ENCODE measurements at places on chromosomes 4 and X.

- no peak for DNase-seq
Observed at GRCh38 chr4:7819446-7819845, 120.2 kb downstream of the AFAP1 start.

DNA sequence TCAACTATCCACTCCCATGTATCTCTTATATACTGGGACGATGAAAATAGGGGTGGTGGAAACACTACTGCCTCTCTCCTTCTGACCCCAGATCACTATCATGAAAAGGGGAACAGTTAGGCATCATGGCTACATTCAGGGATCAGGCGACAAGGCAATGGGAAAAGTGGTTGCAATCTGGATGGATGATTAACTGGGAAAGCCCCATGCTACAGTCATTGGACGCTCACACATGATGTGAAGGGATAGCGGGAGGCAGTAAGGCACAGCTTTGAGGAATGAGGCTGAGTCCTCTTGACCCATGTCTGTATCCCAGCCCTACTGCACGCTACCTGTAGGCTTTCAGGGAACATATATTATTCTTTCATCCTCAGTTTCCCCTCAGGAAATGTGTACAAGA is 10.2 kb downstream of the GASK1B start:
- DNase-seq: no peak

GRCh38 chr4:78059524-78059889 is 2.4 kb downstream of the FRAS1 start:
- DNase-seq: no peak

DNA sequence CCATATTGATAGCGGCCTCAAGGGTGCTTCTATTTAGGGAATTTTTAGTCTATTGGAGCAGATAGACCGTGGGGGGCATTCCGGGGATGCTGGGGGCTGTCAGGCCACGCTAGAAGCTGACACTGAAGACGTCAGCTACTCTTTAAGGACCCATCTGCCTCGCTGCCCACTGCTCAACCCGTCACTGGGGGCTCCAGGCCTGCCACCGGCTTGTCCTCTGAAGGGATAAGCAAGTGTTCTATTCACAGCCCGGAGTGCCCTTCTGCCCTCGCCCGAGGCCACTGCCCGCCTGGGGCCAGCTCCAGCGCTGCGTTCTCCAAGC is 679 bp upstream of the MSL3 start:
- no peak for DNase-seq

DNA sequence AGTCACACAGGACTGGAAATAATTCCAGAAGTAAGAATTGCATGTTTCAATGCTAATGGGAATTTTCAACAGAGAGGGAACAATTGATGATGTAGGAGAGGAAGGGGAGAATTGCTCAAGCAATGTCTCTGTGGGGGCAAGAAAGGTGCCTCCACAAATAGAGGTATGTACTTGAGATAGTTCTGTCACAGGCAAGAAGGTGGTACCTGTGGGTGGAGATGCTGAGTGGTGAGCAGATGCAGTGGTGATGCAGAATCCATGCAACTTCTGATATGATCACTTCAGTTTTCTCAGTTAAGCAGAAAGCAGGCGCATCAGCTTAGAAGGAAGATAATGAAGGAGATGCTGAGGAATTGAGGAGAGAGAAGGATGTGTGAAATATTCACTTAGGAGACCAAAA is 55.1 kb upstream of the SEC24B start:
- DNase-seq: no peak

DNA sequence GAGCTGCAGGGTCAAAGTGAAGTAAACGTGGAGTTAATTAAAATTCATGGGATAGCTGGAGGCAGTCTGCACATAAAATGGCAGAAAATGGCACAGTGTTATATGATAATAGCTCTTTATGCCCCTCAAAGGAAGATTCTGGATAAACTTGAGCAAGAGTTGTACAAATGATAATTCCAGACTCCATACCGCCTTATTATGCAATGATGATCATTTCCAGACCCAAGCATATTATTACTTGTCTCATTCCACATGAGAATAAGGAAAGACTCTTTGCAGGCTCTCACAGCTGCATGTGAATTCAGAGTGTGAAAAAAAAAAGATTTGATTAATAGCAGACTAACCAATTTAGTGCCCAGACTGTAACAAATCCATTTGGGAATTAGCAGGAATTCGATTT is 105.4 kb downstream of the STK32B start:
- DNase-seq: no peak

DNA sequence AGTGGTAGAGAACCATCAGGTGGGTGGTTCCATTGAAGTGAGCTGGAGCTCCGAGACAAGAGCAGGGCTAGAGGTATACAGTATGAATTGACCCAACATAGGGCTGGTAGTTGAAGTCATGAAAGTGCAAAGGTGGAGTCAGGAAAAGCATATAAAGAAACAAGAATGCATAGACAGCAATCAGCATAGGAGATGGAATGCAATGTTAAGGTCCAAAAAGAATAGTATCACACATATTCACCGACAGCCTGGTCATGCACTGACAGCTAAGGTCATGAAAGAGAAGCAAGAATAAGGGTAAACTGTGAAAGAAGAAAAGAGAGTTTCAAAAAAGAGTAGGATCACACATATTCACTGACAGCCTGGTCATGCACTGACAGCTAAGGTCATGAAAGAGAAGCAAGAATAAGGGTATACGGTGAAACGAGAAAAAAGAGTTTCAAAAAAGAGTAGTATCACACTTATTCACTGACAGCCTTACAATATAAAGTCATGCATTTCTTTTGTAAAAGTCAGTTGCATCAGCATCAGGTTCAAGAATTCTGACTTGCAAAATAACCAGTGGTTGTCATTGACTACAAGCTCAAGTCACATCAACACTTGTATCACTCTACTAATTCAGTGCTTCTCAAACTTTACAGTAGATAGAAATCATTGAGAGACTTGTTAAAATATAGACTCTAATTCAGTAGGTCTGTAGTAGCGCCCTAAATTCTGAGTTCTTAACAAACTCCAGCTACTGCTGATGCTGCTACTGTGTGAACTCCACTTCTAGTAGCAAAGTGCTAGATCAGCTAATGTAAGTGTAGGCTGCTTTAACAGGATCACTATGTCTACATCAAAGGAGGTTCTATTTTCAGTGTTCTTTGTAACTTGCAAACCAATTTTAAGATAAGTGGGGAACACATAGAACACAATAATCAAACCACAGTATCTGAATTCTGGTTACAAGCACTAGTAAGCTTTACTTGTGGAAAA is 221.9 kb downstream of the PDGFC start:
- DNase-seq: no peak

- no peak for DNase-seq
Observed at GRCh38 chr4:64158648-64159326, 250.5 kb downstream of the TECRL start.

DNA sequence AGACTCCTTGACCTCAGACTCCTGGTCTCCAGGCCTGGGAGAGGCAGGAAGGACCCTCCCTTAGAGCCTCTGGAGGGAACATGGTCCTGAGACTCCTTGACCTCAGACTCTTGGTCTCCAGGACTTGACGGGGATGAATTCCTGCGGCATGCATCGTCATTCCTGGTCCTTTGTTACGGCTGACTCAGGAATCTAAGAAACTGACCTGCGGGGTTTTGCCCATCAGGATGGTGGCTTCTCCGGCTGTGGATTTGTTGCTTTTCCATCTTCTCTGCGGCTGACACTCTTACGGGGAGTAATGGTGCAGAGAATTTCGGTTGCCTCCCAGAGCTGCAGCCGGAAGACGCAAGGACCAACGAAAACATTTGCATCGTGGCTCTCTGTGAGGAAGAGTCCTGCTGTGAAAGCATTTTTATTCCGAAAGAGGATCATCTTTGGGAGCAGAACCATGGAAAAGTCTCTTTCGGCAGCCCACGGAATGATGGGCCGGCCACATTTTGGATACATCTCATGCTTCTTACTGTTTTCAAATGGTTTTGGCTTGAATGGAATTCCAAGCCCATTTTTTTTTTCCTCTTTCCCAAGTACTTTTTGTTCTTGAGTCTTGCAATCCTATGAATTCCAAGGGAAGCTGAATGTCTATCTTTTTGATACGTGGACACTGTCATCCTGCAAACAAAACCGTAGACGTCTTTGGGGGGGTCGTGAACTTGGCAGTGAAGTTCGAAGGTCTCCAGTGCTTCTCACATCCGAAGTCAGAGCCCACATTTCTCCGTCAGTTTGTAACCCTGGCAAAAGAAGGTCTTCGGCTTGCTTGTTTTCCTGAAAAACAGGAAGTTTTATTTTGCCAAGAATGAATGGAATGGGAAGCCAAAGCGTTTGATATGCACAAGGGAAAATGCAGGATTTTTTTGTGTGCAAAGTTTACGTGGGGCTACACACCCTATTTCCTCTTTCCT is 36.5 kb downstream of the SHOX start:
- no peak for DNase-seq

DNA sequence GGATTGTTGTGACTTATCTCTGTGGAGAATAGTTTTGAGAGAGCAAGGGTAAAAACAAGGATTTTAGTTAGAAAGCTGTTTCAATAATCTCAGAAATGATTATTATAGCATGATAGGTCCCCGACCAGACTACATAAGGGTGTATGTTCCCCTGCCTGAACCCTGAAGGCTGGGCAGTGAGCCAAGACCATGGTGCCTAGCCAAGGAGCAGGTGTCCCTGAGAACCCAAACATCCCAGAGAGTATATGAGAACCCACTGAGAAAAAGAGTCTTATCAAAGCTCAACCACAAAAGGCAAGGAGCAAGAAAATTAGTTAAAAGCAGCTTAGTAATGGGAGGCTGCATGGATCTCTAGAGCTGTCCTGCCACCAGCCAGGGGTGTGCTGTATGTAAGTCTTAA is 94.9 kb upstream of the UNC5C start:
- DNase-seq: no peak

DNA sequence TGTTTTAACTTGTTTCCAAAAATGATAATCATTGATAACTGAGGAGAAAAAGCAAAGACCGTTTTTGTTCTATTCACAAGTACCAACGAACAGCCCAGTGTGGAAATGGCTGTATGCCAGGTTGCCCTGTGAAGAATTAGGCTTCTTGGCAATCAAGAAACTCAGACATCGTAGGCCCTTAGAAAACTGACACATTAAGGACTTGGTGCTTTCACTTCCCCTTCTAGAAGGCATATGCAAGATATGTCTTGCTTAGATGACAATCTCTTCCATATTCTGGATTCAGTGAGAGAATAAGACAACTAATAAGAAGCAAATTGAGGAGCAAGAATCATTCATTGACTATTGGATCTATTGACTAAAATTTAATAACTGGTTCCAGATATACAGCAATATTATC is 56.6 kb downstream of the ANAPC10 start:
- no peak for DNase-seq
